H7 (cell line): ENCODE measurements at places on chromosomes 3 and 15.
A peak's percentile ranks its signal among the peaks of the same experiment; 100 is the strongest.

DNA sequence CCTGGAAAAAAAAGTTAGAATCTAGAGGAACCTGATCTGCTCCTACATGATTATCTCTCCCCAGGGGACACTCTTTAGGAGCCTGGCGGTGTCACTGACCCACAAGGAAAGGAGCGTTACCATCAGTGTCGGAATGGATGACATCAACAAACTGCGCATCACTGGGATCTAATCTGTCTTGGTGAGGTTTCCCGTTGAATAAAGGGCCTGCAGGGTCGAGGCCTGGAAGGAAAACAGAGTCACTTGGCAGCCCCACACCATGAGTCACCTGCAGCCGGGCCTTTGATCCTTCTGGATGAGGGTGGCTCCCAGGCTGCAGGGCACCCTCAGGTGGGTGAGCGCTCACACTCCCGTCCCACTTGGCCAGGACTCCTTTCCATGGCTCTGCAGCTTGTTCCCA, 25.0 kb downstream of the LIPH start:
- DNase-seq = no peak

DNA sequence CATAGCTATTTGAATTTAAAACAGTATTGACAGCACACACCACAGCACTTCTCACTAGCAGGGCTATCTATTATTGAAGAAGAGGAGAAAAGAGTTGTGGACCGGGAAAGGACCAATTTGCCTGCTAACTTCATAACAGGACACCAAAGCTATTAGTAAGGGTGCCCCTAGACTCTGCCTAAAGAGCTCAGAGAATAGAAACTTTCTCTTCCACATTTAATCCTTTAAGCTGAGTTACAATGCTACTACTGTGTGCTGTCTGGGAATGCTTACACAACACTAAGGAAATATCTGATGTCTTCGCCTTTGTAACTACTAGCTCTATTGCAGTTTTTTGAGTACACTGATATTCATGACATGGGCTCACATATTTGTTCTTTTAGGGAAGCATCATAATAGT, 13.5 kb upstream of the AADAC start:
- DNase-seq = no peak

DNA sequence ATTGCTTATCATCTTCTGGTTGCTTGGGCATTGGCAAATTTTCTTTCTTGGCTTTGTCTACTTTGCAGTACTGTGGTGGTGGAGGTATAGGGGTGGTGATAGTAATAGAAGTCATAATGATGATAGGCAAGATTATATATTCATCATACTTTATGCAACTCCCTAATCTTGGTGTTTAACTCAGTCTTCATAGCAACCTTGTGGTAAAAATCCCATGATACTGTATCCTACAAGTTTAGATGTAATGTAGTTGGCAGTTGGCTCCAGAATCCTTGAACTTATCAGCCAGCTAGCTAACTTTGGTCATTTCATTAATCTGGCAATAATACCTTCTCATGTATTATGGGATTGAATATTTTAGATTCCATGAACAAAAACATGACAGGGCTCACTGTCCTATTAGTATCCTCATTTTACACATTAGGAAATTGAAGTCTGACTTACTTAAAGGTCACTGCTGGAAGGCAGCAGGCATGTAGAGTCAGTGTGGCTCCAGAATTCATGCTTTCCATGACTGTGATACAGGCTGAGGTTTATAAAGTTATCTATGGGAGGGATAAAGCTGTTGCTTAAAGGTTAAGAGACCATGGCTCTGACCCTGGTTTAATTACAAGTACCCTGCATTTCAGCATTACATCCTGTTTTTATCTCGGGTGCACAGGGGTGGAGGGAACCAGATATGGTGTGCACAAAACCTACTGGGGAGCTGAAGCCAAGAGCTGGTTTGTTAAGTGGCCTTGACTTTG, 33.3 kb downstream of the RBMS3 start:
- no peak for DNase-seq

GRCh38 chr3:139689122-139689521, 11.3 kb upstream of the NMNAT3 start:
- DNase-seq = no peak

GRCh38 chr3:52234516-52235447, 4.2 kb downstream of the TWF2 start:
- DNase-seq = peak; percentile 61

DNA sequence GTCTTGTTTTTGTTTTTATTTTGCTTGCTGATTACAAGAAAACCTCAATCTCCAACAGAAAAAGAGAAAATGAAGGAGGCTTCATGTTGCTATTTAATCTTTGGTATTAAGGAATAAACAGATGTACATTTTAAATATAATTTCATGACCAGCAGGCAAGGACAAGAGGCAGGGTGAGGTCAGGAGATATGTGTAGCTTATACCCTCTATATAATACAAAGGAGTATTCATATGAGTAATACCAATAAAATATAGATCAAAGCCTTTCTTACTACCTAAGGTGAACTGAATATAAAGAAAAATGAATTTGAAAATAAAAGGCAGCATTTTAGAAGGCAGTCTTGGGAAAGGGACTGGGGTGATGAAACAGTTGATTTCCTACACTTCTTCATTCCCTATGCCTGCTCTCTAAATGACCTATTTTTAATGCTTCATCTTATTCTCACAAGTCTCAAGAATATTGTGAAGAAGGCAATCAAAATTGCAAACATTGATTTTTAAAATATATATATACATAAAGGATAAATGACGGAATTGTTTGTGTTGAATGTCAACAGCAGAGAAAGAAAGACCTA, 8.6 kb upstream of the CBLB start:
- DNase-seq = no peak

GRCh38 chr15:61621146-61621545, 392.0 kb upstream of the RORA start:
- DNase-seq = peak; percentile 32

GRCh38 chr3:86562090-86562489, 428.9 kb downstream of the VGLL3 start:
- DNase-seq = peak; percentile 8

DNA sequence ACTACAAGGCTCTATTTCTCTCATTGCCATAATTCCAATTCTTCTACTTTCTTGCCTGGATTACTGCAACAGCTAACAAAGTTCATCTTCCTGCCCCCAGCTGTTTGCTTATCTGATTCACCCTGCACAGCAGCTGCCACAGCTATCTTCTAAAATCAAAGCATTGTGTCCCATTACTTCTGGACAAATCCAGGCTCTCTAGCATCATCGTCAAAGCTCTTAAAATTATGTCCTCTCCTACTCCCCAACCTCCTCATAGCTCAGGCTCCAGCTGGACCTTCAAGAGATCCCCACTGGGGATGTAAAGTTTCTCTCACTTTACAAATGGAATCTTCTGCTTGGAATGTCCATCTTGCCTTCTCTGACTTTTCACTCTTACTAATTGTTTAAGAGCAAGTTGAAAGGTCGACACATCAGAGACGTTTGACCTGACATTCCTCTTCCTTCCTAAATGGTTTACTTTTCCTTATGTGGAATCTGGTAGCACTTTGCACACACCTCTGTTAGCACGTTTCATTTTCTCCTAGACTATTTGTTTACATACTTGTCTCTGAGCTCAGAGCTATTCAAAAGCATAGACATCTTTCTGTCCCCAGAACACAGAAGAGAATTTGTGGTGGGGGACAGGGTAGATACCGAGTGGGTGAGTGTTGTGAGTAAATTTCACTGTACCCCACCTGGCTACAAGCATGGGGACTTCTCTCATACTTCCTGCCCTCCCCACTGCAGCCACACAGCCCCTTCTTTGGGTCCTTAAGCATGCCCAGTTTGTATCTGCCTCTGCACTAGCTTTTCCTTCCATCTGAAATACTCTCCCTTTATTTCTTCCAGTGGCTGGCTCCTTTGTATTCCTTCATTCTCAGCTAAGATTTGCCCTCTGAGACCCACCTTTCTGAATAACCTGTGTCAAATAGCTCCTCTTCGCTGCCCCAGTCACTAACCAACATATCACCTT, 77.9 kb downstream of the SERPINI1 start:
- DNase-seq = no peak
